ENCODE measurements at places on chromosomes 2 and 18.

DNA sequence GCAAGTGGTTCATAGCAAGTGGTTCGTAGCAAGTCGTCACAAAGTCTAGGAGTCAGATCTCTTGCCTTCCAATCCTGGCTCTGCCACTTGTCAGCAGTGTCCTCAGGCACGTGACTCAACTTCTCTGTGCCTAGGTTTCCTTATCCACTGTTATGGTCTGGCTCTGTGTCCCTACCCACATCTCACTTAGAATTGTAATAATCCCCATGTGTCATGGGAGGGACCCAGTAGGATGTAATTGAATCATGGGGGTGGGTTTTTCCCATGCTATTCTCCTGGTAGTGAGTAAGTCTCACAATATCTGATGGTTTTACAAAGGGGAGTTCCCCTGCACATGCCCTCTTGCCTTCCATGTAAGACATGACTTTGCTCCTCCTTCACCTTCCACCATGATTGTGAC, 51.8 kb upstream of the AP1S3 start:
- DNase-seq = no peak

DNA sequence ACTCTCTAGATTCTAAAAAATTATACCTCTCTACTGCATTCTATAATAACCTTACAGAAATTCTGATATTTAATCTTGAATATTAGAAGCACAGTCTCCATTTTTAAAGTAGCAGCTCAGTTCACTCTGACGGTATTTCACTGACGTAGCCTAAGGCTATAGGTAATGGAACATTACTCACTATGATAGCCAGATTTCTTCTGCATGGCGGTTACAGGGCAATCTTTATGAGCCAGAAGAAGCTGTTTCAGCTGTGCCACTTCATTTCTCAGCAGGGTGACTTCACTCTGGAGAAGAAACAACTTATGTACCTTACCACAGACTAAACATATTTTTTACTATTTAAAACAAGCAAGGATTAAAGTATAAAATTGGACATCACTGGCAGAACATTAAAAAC, 75.3 kb upstream of the CHN1 start:
- DNase-seq = no peak

- no peak for DNase-seq
Measured at GRCh38 chr2:106805716-106806115, 80.3 kb downstream of the ST6GAL2 start.

DNA sequence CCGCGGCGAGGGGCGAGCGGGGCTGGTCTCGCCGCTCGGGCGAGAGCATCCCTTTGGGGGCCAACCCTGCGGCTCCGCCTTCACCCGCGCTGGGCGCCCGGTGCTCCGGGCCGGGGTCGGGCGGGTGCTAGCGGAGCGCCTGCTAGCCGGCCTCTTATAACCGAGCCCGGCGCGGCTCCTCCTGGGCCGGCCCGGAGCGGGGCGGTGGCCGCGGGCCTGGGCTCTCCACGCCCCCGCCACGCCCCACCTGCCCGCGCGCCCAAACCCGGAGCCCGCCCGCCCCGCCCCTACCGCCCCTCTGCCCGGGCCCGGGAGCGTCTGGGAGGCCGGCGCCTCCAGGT, at the start of gene FOXI3:
Gene FOXI3, minus strand, starts transcription at position 129 of the 341 bp plus-strand sequence. CDS start 158 bp downstream, outside the sequence.
- no peak for DNase-seq

GRCh38 chr18:267688-268552, at the start of gene THOC1:
Gene THOC1, minus strand, starts transcription at chr18:268047. Its CDS starts 28 bp downstream, at chr18:268019.
- peak; percentile 97 for DNase-seq

DNA sequence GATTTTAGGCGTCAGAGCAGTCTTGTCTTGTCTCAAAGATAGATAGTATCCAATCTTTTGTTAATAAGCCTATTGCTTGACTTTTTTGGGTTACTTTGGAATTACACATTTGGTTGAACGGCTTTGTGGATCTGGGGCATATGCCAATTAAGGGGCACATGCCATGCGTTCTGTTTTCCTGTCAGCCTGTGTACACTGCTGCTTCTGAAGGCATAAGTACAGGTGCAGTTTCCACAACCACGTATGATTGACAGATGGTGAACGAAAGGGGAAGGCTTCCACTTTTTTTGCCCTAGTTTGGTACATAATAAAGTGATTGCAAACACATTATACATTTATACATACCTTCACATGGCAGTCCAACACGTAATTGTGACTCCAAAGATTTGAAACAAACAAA, 102.3 kb downstream of the RAPH1 start:
- no peak for DNase-seq

GRCh38 chr2:227772932-227773331, 27.2 kb downstream of the SCYGR8 start:
- no peak for DNase-seq

DNA sequence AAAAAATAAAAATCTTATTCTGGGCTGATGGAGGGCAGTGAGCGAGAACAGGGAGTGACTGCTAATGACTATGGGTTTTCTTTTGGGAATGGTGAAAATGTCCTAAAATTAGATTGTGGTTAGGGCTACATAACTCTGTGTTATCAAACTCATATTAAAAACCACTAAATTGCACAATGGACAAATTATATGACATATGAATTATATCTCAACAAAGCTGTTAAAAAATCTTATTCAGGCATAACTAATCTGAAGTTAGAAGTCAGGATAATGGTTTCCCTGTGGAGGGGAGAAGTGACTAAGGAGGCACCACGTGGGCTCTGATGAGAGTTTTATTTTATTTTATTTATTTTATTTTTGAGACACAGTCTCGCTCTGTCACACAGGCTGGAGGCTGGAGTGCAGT, 32.1 kb upstream of the DPP4 start:
- no peak for DNase-seq

Data from small intestine (tissue), 16 donors.